ENCODE measurements at places on chromosomes 12 and 14.

DNA sequence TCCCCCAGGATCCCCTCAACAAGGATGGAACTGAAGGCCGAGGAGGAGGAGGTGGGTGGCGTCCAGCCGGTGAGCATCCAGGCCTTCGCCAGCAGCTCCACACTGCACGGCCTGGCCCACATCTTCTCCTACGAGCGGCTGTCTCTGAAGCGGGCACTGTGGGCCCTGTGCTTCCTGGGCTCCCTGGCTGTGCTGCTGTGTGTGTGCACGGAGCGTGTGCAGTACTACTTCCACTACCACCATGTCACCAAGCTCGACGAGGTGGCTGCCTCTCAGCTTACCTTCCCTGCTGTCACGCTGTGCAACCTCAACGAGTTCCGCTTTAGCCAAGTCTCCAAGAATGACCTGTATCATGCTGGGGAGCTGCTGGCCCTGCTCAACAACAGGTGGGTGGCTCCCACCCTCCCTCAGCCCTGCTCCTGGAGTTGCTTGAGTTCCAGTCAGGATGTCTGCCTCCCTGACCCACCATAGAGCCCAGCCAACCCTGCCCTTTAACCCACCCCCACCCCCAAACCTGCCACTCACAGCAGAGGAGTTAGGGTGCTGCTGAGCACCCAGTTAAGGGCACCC is 1.4 kb downstream of the ASIC1 start:
- DNase-seq, result no peak

DNA sequence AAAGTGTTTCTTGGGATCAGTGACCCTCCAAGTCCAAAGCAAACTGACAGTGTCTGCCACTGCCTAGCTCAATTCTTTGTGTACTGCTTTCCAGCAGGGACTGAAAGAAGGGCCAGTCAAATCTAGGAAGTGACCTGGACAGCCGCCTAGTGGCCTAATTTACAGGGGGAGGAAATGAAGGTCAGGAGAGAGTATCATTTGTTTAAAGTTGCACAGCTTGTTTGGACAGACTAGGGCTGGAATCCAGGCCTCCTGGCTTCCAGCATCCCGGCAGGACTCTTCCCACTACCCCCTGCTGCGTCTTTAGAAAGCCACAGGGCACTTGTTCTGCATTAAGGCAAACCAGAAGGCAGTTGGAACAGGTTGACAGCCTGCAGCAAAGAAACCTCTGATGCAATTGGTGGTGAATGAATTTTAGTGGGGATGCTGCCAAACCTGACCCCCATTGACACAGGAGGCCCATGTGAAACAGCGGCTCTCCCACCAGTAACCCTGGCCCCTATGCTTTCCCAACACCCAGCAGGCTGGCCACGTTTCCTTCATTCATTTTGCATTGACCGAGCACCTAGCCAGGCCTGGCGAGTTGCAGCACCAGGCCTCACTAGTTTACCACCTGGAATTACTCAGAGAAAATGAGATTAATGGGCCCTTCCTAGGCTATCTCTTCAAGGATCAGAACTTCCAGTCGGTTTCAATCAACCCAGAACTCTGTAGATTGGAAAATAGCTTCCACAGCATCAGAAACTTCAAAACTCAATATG is 28.2 kb downstream of the GALNT16 start:
- DNase-seq, result no peak

DNA sequence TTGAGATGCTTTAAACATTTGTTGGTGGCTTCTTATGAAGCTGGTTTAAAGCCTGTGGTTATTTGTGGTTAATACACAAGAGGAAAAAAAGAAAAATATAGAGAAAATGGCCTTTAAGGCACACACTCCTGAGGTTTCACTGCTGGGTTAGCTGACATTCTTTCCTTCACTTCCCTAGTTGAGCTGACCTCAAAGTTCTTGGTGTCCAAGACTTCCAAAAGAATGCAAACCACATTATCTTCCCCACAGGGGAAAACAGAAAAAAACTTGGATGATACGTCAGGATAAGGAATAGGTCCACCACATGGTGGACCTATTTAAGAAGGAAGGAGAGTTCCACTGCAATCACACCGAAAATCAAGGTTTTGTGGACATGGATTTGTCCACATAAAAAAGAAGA is 94.3 kb downstream of the SLC25A21 start:
- no peak for DNase-seq

DNA sequence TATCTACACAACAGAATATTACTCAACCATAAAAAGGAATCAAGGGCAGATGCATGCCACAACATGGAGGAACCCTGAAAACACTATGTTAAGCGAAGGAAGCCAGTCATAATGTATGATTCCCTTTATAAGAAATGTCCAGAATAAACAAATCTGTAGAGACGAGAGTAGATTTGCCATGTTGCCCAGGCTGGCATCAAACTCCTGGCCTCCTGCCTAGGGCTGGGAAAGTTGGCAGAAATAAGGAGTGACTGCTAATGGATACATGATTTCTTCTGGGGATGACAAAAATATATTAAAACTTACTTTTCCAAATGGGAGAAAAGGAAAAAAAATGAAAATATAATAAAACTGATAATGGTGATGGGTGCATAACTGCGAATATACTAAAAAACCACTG is 10.9 kb downstream of the CLIP1 start:
- DNase-seq, result no peak

DNA sequence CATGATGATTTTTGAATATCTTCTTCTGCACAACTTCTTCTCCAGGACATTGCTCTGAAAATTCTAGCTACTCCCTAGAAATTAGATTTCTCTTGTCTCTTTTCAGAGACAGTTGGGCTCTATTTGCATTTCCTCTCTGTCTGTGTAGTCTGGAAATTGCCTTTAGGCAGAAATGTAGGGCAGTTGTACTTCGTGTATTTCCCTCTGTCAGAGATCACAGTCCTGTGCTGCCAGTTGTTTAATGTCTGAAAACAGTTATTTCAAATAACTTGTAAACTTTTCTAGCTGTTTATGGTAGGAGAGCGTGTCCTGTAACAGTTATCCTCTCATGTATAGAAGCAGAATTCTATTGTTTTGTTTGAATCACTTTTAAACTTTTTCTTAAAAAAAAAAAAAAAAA is 86.9 kb downstream of the TTLL5 start:
- no peak for DNase-seq

DNA sequence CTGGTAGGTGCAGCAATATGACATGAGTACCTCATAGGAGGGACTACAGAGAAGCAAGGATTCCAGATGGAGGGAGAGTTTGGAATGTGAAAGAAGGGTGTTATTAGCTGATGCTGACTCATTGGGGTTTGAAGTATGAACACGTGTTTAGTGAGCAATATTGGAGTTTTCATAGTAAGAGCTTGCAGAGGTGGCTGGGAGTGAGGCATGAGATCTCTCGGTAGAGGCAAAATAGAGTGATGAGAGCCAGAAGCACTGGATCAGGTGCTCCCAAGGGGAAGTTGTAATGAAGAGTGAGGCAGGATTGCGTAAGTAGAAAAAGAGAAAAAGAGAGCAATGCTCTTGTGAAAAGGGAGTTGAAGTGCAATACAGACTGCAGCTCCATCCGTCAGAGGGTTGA is 42.1 kb downstream of the MGST1 start:
- no peak for DNase-seq

DNA sequence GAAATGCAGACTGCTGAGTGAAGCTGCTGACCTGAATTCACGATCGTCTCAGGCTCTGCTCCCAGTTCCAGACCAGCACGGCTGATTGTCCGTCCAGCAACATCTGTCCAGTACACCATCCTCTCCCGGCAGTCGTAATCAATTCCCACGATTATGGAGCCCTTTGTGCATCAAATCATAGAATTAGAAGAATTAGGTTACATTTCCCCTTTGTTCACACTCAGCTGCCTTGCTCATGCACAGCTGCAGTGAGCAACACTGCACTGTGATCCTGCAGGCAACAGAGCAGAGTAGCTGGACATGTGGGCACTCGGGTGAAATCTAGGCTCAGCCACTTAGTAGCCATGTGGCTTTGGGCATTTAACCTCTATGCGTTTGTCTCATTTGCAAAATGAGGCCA is 22.2 kb downstream of the RTRAF start:
- no peak for DNase-seq

DNA sequence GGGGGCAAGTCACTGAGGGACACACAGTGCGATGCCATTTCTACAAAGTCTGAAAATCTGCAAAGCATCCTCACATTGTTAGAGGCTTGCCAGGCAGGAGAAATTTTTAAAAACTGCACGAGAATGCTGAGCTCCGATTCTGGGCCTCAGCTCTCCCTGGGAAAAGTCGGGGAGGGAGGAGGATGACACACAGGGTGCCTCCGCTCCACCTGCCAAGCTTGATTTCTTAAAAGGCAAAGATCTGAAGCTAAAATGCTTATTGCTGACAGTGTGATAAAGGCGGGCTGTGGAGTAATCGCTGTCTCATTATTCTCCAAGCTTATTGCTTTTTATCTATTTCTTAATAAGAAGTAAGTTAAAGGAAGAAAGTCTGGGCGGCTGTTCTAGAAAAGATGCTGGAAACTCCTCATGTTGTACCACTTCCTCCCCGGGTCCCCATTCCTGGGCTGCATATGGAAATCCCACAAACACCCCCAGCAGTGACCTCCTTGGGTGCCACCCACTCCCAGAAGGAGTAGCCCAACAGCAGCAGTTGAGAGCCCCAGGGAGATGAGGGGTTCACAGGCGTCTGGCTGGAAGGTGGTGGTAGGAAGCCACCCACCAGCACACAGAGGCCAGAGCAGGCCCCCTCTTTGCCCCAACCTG is 55.0 kb downstream of the CCDC85C start:
- DNase-seq, result no peak

DNA sequence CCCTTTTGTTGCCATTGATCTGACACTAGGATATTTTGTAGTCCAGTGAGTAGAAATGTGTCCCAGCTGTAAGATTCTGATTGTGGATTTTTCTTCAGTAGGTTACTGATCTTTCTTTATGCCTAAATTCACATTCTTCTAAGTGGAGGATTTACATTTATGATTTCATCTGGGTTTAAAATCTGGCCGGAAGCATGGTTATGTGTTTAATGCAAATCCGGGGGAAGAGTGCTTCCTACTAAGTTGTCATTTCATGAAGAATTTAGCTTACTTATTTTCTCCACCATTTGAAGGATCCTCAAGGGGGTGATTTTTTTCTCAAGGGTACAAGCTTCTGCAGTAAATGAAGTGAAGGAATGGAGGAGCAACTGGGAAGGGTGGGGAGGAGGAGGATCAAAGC is 96.7 kb downstream of the TMTC2 start:
- DNase-seq, result no peak

GRCh38 chr14:95041477-95042020 is 115.8 kb downstream of the DICER1 start:
- no peak for DNase-seq

GRCh38 chr12:122471324-122472226 is 29.2 kb downstream of the ZCCHC8 start:
- DNase-seq, result no peak

DNA sequence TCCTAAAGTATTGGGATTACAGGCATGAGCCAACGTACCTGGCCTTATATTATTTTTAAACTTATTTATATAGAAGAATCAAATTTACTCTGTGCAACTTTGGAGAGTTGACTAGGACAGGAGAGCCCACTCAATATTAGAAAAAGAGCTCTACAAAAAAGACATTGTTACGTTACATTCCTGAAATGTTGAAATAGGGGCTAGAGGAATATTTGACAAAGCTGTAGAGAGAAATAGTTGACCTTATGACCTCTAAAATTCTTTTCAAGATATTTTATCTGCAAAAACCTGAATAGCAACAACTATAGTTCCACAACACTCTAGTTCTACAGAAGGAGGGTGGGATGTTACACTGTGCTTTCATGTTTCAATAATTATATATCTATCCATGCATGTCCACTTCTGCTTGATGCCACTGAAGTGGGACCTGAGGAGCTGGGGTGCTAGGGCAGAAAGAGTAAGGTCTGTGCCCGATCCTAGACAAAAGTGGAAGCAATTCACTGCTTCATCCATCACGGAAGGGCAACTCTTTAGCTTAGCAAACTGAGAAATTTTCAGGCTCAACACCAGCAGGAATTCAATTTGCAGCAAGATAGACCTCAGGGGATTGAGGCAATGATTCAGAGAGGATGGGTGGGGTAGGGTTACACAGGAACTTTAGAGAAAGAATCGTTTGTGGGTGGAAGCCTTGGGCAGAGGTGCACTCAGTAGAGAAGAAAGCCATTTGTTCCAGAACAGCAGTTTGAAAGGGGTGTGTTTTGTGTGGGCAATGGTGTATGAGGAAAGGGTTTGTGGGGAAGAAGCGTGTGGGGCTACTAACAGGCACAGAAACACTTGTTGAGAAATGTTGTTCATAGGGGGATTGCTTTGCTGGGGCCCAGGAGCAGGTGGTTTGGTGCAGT is 16.0 kb upstream of the RNASE10 start:
- DNase-seq, result no peak

DNA sequence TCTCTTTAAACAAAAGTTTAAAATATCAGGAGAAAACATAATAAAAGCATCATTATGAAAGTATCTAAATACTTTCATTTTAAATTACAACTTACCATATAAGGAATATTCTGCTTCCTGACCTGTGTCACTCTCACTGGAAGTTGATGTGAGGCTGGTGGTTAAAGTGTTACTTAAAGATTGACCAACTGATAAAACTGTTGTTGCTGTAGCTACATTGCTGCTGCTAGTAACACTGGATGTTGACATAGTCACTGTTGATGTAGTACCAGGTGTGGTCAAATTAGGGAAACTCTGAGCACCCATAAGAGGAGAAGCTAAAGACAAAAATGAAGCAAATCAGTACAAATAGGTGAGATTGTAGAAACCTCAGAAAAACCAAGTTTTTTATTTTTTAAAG is 79.9 kb downstream of the HECTD1 start:
- no peak for DNase-seq

DNA sequence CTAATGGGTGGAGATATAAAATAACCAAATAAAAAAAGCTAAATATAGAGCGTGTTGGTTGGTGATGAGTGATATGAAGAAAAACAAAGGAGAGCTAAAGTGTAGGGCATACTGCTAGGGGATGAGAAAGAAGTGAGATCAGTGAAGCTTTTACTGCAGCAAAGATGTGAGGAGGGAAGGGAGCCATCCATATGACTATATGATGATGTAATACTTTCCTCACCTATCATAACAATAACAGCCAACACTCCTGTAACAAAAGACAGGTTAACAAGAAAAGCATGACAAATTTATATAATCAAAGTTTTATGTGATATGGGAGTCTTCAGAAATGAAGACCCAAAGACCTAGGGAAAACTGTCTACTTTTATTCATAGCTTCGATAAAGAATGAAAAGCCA is 57.4 kb upstream of the LRFN5 start:
- no peak for DNase-seq

DNA sequence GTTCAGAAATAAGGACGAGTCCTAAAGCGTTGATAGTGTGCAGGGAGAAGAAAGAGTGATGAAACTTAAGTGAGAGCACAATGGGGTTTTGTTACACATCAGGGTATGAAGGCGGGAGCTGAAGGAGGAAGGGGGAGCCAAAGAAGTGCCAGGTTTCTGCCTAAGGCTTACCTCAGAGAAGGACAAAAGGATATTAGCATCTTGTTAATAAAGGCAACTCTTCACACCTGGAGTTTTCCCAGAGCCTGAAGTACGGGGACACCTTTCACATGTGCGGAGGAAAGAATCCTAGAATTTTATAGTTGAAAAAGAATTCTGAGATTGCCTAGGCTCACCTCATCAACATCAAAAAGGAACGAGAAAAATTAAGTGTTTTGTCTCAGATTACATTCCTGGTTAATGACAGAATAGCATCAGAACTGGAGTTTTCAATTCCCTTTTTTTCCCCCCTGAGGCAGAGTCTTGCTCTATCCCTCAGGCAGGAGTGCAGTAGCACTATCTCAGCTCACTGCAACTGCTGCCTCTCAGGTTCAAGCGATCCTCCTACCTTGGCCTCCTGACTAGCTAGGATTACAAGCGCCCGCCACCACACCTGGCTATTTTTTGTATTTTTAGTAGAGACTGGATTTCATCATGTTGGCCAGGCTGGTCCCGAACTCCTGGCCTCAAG is 2.2 kb upstream of the SAV1 start:
- no peak for DNase-seq

GRCh38 chr12:129162805-129163204 is 309.5 kb downstream of the GLT1D1 start:
- no peak for DNase-seq
